ENCODE measurements at places on chromosomes 4 and X. TPM values are rescaled to one million over a fixed set of nuclear protein-coding genes. Genes with fewer than 3 reads are reported as not detected.

DNA sequence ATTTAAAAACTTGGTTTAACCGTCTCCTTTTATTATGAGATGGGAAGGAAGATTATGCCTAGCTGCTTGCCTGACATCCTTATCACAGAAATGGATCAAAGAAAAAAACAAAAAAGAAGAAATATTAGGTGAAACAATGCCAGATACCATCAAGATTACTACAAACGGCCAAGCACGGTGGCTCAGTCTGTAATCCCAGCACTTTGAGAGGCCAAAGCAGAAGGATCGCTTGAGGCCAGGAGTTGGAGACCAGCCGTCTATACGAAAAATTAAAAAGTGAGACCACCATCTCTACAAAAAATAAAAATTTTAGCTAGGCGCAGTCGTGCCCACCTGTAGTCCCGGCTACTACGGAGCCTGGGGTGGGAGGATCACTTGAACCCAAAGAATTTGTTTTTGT, 2.3 kb downstream of the FRYL start:
- DNase-seq: no peak

DNA sequence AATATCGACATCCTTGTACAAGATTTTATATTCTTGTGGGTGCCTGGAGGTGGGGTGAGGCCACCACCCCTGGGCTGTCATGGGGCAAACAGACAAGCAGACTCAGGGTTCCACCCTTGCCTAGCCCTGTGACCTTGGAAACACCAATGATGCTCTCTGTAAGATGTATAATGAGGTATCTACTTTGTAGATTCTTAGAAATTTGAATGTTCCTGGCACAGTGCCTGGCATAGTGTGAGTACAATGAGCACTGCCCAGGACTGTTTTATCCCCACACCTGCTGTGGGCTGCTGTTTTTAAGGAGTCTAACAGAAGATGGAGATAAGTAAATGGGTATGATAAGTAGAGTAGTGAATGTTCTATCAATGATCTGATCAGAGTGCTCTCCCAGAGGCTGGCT, 3.1 kb downstream of the ZNF518B start:
- no peak for DNase-seq

TRPC5OS gene
- total RNA-seq: not detected

- DNase-seq: peak; percentile 53
Observed at GRCh38 chr4:56976837-56977320, 527 bp downstream of the NOA1 start.

DNA sequence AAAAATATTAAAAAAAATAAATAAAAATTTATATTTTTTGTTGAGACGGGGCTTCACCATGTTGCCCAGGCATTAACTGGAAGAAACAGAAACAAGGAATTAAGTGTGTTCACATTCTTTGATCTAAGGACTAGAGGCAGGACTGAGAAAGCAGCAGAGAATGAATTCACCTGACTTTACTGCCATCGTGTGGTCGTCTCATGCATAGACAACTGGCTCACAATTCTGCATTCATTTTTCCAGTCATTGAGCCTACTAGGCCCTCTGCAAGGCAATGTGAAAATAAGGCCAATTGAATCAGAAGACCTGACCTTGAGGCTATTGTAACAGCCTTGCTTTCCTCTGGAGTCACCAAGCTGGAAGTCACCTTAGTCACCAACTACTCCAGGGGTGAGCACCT, 37.4 kb downstream of the LHFPL1 start:
- peak; percentile 18 for DNase-seq

Measured in left cardiac atrium (tissue), 4 donors.